Mesangial cell (primary cell): ENCODE measurements at places on chromosomes 2 and 18. TPM values are rescaled to one million over a fixed set of nuclear protein-coding genes. Genes with fewer than 3 reads are reported as not detected.

FKBP1B gene
- 15.2 and 25.9 TPM in 2 replicates for total RNA-seq

DSC1 gene
- total RNA-seq = not detected in 2 replicates

KCNF1 gene
- not detected in 2 replicates for total RNA-seq

GPC1 gene
- total RNA-seq = 86.0 and 158 TPM in 2 replicates

PROC gene
- 0.16 and 2.3 TPM in 2 replicates for total RNA-seq

KCNG2 gene
- total RNA-seq = not detected in 2 replicates

TUBA4A gene
- 36.1 and 129 TPM in 2 replicates for total RNA-seq

FBXO48 gene
- 0.13 and 0.33 TPM in 2 replicates for total RNA-seq

NPHP1 gene
- 2.6 and 4.1 TPM in 2 replicates for total RNA-seq
